Activated CD8-positive, alpha-beta memory T cell treated with anti-CD3 and anti-CD28 coated beads for 48 hours (primary cell): ENCODE measurements at places on chromosomes 3 and 15.

- DNase-seq, result no peak
Observed at GRCh38 chr15:70024521-70024920, 73.2 kb downstream of the TLE3 start.

- DNase-seq, result no peak
Observed at GRCh38 chr3:148861277-148861869, 3.7 kb upstream of the CPA3 start.

- DNase-seq, result no peak
Observed at GRCh38 chr15:72591361-72591760, 63.1 kb upstream of the GOLGA6B start.

GRCh38 chr3:121126033-121126706, 218.2 kb downstream of the STXBP5L start:
- DNase-seq, result no peak
